ENCODE measurements at places on chromosomes 6 and 20.

DNA sequence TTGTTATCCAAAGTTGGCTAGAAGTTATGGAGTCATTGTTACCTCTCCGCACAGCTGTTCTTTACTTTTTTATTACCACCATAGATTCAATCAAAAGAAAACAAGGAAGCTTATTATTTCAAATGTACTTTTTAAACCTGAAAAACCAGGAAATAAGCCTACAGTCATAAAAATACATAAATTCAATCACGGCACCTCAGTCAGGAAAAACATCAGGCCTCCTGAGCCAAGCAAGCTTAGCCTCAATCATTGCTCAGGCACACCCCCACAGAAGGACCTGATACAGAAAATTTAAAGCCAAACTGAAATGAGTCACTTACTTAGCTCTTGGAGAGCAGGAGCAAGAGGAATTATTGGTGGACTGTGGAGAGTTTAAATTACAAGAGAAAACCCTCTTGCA, 44.3 kb downstream of the MARCKS start:
- no peak for DNase-seq

DNA sequence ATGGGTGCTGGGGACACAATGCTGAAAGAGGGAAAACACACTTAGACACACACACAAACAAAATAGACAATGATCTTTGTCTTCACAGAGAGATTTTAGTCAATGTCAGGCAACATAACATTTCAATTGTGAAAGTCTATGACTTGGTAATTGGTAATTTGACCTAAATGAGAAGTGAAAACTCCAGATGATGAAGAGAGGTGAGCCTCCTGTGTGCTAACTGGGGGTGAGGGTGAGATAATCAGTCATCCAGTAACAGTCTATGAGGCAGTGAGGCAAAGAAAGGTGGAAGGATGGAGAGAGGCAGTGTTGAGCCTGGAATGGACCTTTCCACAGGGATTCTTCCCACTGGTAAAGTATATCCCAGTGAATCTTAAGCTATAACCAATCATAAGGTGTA, 744.2 kb downstream of the MAFB start:
- no peak for DNase-seq

- no peak for DNase-seq
Observed at GRCh38 chr6:87482366-87482765, 9.6 kb downstream of the SLC35A1 start.

DNA sequence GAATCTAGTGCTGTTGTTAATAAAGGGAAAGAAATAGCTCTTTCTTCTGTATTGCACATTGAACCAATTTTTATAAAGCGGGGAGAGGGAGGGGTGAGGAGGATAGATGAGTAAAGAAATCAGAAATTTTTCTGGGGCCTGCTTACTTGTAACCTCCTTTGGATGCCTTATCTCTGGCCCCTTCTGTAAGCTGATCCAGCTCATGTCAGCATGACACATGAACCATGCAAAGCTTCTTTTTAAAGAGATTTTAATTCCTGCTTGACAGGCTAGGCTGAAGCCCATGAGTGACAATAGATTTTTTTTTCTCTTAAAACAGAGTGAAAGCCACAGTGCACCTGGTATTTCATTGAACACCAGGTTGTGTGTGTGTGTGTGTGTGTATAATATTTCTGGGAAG, 325.3 kb downstream of the PRL start:
- no peak for DNase-seq
